ENCODE measurements at places on chromosomes 1 and 21. TPM values are rescaled to one million over a fixed set of nuclear protein-coding genes. Genes with fewer than 3 reads are reported as not detected.

The GNAT2 gene
- not detected for polyA plus RNA-seq

The UBE2G2 gene
- 62.7 TPM for polyA plus RNA-seq

The MASP2 gene
- polyA plus RNA-seq: 0.12 TPM

The ETV3L gene
- polyA plus RNA-seq: not detected

The TSEN15 gene
- 37.2 TPM for polyA plus RNA-seq

The FLG2 gene
- not detected for polyA plus RNA-seq

The SPATA1 gene
- 0.49 TPM for polyA plus RNA-seq

The CLCA1 gene
- polyA plus RNA-seq: not detected

The HRNR gene
- not detected for polyA plus RNA-seq

The CYP2J2 gene
- polyA plus RNA-seq: 0.09 TPM

DNA sequence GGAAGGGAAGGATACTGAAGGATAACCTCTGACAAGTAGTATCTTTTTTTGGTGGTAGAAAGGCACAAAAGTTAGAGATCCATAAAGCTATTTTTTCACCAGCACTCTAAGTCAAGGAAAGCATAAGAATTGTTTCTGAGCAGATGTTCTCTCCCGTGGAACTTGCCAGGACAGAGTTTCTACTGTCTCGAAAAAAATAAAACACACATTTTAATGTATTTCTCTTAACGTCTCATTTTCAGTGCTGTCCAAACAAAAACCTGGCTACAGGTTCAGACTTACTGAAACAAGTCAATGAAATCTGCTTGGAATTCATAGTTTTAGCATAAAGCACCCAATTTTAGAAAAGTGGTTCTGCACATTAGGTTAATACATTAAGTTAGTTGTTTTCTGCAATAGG, 338.3 kb downstream of the LTN1 start:
- DNase-seq: no peak

- no peak for DNase-seq
These were observed 4.3 kb downstream of the ZNF684 start for GRCh38 chr1:40535732-40536131.

DNA sequence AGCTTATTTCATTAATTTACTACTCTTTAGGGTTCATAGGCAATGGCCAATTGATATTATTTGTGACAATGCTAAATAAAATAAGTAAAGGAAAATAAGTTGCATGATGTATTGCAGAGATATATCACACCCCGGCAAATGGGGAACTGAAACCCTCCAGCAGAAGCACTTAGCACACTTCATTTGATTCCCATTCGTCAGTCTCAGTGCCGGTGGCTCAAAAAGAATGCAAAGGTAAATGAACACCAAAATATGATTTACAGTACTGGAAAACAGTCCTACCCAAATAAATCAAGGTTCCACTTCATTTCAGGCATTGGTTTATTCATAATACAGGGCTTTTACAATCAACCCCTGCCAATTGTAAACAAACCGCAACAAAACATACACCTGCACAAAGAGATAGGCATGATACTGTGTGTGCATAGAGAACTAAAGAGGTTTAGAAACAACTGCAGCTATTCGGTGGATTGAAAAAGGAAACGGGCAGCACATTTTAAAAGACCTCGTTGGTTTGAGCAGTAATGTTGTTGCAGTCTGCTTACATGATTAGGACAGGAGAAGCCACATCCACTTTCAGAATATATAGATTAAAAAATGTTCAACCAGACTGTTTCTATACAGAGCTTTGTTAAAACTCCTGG, 1019.2 kb downstream of the TTLL7 start:
- DNase-seq: no peak

DNA sequence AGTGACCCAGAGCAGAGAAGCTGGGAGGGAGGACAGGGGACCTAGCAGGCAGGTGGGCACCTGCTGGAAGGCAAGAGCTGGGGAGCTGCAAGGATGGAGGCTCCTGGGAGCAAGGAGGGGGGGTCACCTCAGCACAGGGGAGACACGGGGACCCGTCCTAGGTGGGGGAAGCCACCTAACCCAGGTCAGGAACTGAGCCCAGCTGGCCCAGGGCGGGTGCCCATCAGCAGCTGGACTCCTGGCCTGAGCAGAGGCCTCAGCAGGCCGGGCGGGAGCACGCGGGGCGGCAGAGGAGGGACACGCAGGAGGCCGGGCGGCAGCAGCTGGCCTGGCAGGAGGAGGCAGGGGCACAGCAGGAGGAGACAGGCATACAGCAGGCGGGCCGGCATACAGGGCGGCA, 949 bp downstream of the KRTAP10-1 start:
- DNase-seq: no peak

GRCh38 chr1:227068883-227069282, 128.8 kb downstream of the COQ8A start:
- no peak for DNase-seq

- DNase-seq: no peak
These were observed 40.7 kb upstream of the KCND3 start for GRCh38 chr1:112030157-112030556.

DNA sequence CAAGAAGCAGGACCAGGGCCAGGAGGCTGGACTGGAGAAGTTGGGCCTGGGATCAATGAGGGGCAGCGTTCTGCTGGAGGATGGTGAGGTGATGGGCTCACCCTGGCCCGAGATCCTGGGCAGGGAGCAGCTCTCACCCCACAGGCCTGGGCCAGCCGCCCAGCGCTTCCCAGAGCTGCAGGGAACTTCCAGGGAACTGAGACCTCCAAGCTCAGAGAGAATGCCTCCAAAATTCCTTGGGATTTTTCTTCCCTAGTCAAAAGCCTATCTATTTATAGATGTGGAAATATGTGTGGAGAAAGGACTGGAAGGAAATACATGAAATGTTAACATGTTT, 121.2 kb downstream of the SPSB1 start:
- no peak for DNase-seq

DNA sequence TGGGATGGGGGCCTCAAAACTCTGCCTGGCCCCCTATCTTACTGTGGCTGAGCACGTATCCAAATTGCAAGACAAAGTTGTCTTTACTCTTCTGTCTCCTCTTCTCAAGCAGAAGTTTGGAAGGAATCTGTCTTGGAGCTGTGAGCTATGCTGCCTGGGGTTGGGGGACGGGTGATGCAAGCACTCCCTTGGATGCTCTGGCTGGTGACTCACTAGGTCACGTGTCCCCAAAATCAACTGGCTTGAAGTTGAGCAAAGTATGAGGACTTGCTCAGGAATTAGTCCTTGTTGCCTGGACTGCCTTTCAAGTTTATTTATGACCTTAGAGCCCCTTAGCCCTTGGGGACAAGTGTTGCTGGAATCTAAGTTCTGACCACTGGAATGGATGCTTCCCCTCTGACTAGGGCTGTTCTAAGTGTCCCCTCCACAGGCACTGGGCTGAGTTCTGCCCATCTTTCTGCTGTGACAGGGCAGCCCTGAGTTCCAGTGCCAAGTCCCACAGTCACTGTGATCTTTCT, 269.5 kb downstream of the HHAT start:
- peak; percentile 98 for DNase-seq

DNA sequence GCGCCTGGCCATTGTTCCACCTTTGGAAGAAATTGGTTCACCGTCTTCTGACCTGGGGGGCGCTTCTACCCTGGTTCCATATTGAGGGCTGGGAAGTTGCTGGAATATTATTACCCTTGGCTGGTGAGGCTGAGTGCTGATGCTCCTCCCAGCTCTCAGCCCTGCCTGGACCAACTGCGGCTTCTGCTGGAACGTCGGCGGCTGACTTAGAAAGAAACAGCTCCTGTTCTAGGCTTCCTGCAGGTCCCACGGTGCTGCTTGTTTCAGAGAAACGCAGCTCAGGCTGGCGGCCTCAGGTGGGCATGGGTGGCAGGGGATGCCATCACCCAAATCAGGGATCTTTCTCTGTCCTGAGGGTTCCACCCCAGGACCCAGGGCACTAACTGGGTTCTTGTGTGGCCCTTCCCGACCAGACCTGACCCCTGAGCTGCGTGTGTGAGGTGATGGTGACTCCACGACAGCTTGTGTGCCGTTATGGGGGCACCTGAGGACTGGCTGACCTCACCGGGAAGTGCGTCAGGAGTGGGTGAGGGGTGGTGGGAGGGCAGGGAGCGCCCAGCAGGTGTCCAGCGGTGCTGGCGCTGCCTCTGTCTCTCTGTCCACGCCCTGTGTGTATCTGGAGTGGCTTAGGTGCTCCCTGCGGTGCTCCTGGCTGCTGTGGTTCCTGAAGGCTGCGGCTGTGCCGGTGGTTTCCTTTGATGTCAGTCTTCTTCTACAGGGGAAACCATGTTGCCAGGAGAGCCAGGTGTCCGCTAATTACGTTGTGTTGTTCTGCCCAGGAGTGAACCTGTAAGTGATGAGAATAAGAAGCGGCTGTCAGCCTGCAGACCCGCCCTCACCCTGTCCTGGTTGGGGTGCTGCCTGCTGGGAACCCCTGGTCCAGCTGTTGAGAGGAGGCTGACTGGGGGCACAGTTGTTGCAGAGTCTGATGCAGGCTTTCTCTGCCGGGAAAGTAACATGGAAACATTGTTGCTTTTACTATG, 8.9 kb downstream of the SKI start:
- DNase-seq: no peak

DNA sequence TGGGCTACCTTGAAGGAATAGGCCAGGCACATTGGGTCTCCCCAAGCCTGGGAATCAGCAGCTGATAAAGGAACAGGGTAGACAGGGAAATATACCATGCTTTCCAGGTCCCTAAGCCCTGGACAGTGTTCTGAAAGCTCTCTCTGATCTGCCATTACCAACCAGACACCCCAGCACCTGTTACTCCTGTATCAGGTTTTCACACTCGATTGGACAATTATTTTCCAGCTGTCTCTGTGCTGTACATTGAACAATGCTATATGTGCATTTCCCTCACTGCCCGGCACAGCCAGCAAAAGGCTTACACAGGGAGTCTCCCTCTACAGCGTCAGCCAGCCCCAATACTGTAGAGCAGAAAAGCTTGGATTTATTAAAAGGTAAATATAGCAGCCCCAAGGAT, 4.7 kb downstream of the CFAP45 start:
- no peak for DNase-seq

DNA sequence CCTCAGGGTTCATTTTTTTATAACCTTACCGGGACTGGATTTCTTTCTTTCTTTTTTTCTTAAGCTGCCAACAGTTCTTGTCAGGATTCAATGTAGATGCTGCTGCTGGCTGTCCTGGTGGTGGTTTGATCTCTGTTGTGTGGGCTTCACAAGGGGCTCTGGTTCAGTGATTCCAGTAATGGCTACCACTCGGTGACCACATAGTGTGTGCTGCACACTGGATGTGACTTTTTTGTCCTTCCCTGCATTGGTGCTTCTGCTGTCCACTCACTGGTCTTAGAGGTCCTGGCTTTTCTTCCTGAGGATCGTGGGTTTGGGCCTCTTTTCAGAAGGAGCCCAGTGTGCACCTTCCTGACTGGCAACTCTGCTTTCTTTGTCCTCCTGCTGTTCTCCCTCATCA, 18.5 kb downstream of the KCNK1 start:
- DNase-seq: no peak

- DNase-seq: peak; percentile 50
These were observed 66.5 kb upstream of the GADD45A start for GRCh38 chr1:67618285-67619018.

- DNase-seq: no peak
These were observed 14.3 kb downstream of the OR2B11 start for GRCh38 chr1:247443641-247444040.

- DNase-seq: no peak
These were observed 3.0 kb upstream of the MAN1A2 start for GRCh38 chr1:117364240-117364639.

DNA sequence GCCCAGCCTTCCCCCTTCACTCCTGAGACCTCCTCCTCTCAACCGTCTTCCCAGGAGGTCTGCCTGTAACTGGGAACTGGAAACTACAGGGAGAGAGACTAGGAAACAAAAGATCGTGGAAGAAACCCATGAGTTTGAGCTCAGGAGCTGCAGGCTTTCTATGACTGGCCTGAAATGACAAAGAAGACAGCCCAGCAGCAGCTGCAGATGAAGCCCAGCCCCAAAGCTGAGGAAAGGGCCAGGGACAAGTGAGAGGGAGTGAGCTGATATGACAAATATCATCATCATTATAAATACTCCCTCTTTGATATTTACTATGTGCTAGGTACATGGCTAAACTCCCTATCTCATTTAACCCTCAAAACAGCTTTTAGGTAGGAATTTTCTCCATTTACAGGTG, 142.6 kb upstream of the CTTNBP2NL start:
- no peak for DNase-seq

DNA sequence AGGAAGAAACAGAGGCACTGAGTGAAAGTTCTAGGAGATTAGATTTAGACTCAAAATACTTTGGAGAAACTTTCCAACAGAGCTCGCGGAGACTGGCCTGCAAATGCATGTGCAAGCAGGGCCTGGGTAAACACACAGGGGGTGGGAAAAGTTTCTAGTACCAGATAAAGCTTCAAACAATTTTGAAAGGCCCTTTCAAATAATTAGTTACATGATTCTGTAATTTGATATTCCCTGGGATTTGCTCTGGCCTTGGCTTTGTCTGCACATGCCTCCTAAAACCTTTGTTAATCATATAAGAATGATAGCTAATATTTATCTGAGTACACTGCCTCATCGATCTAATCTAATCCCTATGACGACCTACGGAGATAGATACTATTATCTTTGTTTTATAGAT, 31.3 kb downstream of the VTCN1 start:
- DNase-seq: no peak

DNA sequence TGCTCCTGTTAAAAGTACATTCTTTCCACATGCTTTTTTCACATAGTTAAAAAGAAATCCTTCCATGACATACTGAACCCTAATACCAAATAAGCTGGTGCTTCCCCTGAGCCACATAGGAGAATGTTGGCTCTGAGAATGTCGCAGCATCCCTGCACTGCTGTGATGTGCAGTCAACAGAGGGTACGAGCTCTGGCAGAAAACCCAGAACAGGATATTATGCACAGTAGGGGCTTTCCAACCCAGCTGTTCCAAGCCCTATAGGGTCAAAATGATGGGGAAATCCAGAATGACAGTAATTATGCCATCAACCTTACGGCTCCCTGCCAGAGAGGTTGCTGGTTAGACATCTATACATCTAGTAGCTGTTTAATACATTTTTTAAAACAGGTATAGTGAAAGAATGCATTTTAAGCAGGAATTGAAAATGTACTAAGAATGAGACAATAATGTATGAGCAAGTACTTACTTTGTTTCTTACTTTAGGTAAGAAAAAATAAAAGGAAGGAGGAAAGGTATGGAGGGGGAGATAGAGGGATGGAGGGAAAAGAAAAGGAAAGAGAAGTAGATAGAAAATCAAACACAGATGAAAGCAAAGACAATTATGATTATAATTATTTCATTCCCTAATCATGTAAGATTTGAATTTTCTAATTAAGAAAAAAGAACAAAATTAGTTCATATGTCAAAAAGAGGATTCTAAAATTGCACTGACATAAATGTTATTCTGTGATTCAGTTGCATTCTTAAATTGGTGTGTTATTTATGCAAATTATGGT, 126.0 kb downstream of the NR5A2 start:
- no peak for DNase-seq

- no peak for DNase-seq
These were observed 1004.9 kb upstream of the NCAM2 start for GRCh38 chr21:19993268-19993667.

All from A549 (cell line).